Activated CD8-positive, alpha-beta memory T cell treated with anti-CD3 and anti-CD28 coated beads, Interleukin-2, amount 10 ng/mL, durations not matched to agents 7 days and 5 days (primary cell): ENCODE measurements at places on chromosomes 1 and 21. TPM values are rescaled to one million over a fixed set of nuclear protein-coding genes. Genes with fewer than 3 reads are reported as not detected.

SH3BGR gene
- 1.9 TPM for total RNA-seq

LGR6 gene
- not detected for total RNA-seq

DNA sequence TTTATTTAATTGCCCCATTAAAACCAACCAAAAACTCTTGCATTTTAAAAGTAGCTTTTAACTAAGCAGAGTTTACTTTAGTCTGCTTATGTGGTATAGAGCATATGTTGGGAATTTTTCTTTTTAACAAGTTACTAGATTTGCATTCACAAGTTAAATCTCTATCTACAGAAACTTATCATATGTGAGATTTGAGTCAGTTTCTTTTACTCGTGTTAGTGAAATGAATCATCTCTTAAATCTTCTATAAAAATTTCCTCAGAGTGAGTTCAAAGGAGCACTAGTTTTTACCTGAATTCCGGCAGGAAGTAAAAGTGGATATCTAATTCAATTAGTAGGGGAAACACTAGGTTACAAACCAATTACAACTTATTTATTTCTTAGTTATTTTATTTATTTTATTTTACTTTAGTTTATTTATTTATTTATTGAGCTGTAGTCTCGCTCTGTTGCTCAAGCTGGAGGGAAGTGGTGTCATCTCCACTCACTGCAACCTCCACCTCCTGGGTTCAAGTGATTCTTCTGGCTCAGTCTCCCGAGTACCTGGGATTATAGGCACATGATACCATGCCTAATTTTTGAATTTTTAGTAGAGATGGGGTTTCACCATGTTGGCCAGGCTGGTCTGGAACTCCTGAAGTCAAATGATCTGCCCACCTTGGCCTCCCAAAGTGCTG, 1609.6 kb upstream of the B3GALT2 start:
- no peak for DNase-seq

DNA sequence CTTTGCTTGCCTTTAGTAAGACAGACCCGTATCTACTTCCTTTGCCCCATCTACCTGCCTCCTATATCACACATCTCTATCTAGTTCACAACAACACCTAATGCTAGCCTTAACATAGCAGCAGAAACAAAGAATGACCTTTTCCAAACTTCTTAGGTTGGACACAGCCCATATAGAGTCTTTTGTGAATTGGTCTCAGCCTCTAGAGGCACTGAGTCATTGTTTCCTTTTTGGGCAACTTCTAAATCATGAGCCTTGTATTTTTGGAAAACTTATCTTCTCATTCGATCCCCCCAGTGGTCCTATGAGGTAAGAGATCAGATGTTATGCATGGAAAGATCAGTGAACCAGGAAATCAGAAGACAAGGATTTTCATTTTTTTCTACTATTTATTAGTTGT, 679.4 kb upstream of the USP24 start:
- DNase-seq: no peak
